ENCODE measurements at places on chromosomes 6 and 20.
A peak's percentile ranks its signal among the peaks of the same experiment; 100 is the strongest.

DNA sequence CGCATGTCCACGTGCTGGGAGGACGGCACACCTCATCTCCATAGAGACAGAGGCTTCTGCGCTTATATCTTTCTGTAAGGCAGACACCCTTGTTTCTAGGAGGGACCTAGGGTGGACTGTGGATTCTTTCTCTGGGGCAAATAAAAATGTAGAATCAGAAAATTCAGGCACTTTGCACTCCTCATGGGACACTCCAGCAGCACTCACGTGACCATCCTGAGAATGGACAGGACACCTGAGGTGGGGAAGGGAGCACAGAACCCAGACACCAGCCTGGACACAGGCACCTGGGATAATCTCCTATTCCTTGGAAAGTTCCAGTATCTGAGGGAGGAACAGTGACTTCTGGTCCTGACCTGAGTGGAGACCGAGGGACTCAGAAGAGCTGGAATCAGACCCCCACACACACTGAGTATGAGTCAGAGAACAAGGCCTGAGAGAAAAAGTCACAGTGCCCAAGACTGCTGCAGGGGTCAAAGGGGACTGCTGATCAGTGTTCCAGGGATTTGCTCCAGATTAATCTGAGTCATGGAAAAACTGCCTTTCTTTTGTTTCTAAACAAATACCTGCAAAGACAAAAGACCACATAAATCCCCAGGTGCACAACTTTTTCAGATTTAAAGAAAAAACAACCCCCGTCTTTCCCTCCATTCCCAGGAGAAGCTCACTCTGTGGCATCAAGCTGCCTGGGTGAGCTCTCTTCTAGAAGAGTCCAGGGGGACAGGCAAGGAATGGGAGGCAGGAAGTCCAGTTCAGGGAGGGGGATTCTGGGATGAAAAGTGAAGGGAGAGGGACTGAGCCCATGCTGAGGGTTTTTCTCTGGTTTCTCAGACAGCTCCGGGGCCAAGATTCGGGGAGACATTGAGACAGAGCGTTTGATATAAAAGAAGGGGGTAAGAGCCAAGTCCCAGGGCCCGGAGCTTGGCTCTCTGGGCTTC, 35.6 kb upstream of the MICB start:
- DNase-seq = no peak

- DNase-seq = no peak
Measured at GRCh38 chr20:1945134-1945618, 48.7 kb downstream of the PDYN start.

DNA sequence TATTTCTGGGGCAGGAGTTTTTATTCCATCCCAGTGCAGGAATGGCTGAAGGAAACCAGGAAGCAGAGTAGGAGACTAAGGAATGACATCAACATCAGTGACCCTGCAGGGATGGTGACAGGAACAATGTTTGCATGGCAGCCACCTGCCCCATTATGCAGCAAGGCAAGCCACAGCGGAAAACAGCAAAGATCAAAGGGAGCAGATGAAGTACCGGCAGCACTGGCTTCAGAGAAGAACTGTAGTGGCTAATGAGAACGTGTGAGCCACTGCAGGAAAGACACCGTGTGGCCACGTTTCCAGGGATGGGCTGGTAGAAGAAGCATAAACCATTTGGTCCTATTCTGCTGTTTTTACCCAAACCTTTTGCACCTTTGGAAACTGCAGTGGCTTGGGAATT, 52.9 kb upstream of the TAB2 start:
- peak; percentile 50 for DNase-seq

GRCh38 chr6:17057322-17057721, 44.5 kb upstream of the STMND1 start:
- no peak for DNase-seq

- DNase-seq = no peak
Measured at GRCh38 chr6:96450082-96450769, 71.4 kb upstream of the UFL1 start.

DNA sequence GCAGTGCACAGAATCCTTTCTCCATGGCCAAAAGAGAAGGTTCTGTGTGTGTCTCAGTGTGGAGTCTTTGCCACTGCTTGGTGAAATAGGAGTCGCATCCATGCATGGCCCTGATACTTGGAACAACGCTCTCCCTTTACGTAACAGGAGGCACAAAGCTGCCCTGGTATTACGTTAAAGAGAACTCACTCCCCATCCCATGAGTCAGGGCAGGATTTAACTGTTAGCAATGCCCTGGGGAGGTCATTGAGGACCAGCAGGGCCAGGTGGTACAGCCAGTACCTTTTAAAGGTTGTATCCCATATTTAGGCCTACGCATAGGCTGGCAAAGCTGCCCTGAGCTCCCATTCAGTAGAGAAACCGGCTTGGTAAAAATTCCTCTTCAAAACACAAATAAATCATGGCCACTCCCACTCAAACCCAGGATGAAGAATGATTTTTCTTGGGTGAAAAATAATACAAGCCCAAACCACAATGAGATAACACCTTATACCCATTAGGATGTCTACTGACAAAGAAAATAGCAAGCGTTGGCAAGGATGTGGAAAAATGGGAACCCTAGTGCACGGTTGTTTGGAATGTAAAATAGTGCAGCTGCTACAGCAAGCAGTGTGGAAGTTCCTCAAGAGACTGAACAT, 37.1 kb downstream of the MYLK4 start:
- DNase-seq = no peak

- DNase-seq = no peak
Measured at GRCh38 chr6:150579611-150580010, 20.1 kb upstream of the PLEKHG1 start.

DNA sequence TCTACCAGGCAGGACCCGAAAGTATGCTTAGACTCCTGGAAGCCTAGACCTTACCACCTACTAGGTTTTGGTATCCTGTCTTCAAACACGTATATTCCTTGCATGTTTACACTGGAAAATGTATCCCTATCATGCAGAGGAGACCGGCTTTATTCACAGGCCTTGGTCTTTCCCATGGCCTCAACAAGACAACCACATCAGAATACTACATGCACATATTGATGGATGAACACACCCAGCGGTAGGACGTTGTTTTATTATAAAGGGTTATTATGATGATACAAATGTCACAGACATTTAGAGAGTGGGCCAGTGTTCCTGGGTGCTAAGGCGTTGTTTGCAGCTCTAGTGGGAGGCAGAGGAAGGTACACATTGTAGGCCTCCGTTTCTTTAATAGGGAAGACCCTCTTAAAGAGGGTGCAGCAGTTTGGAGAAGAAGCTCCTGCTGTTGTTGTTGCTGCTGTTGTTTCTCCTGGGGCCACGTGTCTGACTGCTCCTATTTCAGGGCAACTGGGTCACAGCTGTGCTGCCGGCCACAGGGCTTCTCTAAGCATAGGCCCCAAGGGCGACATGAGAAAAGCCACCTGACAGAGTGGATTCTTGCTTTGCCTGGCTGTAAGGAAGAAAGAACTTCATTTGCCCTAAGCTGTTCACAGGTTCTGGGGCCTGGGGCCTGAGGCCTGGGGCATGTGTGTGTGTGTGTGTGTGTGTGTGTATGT, 98.3 kb upstream of the SASH1 start:
- no peak for DNase-seq

DNA sequence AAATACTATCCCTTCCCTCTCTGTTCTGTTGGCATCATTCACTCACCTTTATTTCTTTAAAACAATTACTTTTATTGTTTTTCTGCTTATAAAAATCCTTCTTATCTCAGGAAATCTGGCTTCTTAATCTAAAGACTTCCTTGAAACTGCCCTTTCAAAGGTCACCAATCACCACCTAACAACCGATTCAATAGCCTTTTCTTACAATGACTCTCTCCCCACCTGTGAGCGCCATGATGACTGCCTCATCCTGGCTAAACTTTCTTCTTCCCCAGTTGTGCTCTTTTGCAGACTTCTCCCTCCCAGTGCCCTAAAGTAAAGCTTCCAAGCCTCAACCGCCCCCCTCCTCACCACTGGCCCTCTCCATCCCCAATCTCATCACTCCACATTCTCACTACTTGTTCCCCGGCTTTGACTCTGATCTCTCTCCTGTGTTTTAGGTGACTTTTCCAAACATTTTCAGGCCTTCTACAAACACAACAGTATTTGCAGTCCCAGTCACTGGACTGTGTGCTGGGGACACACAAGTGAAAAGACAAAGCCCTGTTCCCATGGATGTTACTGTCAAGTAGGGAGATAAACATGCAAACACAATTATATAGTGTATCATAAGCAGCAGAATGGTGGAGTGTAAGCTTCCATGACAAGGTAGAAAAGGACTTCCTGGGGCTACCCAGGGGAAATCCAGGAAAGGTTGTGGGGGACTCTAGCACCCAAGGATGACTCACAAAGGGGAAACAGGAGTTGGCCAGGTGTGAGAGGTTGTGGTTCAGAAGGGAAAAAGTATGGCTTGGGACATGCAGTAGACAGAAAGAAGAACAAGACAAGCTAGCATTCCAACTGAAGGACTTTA, 12.8 kb downstream of the NHSL1 start:
- no peak for DNase-seq

DNA sequence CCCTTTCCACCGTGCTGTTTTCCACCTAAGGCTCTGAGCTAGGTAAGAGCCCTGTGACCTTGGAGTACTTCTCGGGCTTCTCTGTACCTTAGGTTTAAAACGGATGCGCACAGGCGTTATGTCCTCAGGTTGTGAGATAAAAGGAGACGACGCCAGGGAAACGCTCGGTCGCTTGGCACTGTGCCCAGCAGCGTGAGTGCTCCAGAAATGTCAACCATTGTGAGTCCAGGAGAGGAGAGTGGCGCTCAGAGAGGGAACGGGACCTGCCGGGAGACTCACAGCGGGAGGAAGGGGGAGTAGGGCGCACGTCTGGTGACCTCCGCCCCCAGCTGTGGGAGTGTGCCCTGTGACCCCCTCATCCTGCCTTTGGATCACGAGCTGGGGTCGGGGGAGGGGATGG, 33.8 kb upstream of the SCRT2 start:
- no peak for DNase-seq

DNA sequence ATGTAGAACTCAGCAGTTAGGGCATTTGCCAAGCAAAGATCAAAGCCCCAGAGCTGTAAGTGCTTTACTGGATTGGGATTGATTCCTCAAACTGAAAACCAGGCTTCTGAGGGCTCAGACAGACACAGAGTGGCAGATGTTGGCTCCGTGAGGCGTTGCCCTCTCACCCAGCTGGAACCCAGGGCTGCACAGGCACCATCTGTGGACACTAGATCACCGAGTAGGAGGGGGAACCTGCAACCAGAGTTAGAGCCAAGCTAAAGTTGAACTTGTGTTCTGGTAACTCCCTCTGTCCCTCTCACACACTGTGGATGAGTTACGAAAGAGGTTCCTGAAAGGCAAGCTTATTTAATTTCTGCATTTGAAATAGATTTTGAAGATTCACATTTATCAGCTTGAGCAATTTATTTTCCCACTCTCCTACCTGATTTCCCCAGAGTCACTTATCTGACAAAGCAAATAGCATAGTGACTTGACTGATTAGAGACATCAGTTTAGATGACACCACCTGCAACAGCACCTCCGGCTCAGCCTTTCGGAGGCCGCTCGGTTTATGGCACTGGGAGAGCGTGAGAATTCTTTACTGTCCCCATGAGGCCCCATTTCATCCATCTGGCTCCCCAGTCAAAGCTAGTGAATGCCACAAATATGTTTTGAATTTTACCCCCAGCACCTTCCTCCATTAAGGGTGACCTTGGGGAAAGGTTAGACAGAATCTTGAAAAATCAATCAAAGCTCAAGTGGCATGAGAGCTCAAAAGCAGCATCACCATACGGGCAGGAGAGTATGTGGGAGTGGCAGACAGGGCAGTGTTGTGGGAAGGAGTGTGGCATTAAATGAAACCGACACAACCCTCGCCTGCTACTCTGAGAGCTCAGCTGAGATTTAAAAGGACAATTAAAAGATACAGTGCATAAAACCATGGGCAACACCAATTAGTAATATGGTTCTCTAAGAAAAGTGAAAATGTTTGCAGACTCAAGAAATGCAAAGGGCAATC, 48.5 kb downstream of the RPF2 start:
- no peak for DNase-seq

- DNase-seq = no peak
Measured at GRCh38 chr6:145815309-145816274, 997 bp upstream of the FBXO30 start.

GRCh38 chr6:71130277-71130676, 158.3 kb upstream of the OGFRL1 start:
- DNase-seq = no peak

DNA sequence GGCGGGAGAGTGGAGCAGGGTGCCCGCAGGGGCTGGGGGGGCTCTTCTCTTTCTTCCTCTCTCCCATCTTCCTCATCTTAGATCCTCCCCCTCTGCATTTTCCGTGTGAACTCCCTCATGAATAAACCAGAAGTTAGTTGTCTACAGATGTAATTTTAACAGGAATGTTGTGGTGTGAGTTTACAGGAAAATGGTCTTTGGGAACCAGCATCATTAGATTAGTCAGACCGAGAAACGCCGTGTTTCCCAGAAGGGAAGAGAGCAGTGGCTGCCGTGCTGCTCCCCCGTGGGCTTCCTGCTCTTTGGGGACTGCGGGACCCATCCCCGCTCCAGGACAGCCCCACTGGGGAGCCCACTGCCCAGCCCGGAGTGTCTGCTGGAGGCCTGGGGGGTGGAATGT, 3.4 kb downstream of the MYT1 start:
- no peak for DNase-seq

GRCh38 chr6:163284151-163284550, 130.4 kb upstream of the QKI start:
- DNase-seq = no peak

- no peak for DNase-seq
Measured at GRCh38 chr20:38315290-38315966, 11.5 kb downstream of the BPI start.

- DNase-seq = no peak
Measured at GRCh38 chr6:55009131-55009530, 162.6 kb downstream of the FAM83B start.

DNA sequence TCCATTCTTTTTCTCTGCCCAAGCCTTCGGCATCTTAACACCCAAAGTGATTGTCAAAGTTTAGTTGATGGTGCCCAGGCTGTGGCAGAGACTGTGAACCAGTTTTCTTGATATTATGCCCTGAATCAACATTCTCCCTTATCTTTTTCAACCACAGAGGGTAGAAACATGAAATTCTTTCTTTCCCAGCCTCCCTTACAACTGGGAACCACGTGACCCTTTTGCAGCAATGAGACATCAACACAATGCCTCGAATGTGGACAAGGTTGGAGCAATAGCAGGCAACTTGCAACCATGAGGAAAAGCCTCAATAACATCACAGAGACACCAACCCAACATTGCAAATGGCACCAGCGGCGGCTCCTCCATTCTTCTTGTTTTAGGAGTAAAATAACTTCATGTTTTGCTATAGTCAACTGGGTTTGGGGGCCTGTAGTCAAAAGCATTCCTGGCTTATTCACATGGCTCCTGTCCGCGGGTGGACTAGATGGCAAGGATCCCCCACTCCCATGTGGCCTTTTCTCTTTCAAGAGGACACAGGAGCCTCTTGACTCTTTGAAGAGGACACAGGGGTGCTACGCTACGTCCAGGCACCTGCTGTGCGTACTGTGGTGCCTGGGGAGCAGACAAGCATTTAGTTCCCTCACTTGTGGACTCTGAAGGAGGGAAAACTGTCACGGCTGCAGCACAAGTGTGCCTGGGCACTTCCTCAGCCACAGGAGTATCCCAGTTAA, 90.5 kb downstream of the NOL4L start:
- no peak for DNase-seq

GRCh38 chr6:93417421-93418013, 1.8 kb downstream of the EPHA7 start:
- no peak for DNase-seq

GRCh38 chr20:51759769-51760510, 8.2 kb downstream of the ATP9A start:
- no peak for DNase-seq

- no peak for DNase-seq
Measured at GRCh38 chr6:27662769-27663168, 189.9 kb upstream of the ZNF184 start.

- no peak for DNase-seq
Measured at GRCh38 chr6:160278786-160279310, 20.2 kb upstream of the SLC22A2 start.

Data from central memory CD4-positive, alpha-beta T cell (primary cell).